ENCODE measurements at places on chromosomes 7 and 10.

DNA sequence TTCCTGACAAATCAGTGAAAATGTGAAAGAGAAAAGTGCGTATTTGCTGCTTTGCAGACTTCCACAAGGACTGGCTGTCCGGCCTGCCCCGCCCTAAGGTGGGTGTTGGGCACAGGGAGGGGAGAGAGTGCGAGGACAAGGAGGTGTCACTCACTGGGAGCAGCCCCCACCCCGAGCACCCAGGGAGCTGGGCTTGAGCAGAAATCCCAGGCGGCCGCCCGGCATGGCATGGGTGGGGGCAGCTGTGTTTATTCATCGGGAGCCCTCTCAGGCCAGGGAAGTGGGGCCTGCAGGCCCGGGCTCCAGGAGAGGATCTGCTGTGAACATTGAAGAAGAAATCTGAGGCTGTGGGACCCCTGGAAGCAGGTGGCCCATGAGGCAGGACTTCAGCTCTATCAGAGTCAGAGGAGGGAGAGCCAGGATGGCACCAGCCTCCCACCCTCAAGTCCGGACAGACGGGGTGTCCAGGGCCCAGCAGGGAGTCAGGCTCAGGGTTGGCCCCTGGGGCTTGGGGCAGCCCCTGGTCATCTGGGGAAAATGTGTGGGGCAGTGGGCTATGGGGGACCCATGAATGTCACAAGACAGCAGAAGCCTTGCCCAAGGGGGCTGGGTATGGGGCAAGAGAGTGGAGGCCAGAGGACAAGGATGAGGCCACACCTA lies 164.4 kb upstream of the PPP2R2D start:
- no peak for DNase-seq

GRCh38 chr7:120997882-120998474 lies 9.5 kb downstream of the CPED1 start:
- DNase-seq, result no peak

GRCh38 chr7:67696878-67697277 lies 700.2 kb downstream of the TYW1 start:
- DNase-seq, result no peak

- no peak for DNase-seq
These were observed 170.2 kb upstream of the ZMIZ1 start for GRCh38 chr10:78898341-78899097.

DNA sequence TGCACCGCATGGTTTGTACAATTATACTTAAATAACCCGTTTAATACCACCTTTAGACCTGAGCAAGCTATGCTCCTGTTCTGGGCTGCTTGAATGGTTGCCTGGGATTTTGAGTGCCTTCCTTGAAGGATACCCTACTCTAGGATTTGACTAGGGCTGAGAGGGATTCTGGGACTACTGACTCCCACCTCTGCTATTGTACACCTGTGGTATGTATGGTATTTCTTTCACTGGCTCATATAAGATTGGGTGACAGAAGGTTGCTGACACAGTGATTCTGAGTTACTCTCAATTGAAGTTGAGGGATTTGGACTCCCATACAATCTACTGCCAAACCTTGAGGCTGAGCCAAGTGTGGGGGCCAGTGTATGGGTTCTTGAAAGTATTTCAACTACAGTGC lies 494.4 kb upstream of the SEMA3D start:
- DNase-seq, result no peak

DNA sequence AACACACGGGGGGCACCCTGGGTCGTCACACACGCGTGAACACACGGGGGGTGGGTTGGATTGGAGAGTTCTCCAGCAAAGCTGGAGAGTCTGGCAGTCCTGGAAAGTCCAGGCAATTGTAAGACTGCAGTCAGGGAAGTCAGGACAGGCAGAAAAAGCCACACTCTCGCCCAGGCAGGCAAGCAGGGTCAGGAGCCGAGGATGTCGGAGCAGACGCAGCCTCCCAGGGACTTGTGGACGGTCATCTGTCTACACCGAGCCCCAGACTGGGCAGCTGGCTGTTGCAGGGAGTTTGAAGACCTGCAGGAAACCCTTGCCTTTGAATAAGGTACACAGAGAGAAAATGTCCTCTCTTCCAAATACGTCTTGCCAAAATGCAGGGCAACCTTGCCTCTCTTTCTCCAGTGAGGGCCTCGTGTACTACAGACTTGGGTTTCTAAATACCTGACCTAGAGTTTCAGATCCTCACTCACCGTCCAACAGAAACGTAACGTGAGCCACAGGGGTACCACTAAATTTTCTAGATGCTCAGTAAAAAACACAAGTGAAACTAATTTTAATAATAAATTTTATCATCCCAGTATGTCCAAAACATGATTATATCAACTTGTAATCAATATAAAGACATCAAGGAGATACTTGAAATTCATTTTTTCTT lies 176.7 kb downstream of the ADARB2 start:
- no peak for DNase-seq

DNA sequence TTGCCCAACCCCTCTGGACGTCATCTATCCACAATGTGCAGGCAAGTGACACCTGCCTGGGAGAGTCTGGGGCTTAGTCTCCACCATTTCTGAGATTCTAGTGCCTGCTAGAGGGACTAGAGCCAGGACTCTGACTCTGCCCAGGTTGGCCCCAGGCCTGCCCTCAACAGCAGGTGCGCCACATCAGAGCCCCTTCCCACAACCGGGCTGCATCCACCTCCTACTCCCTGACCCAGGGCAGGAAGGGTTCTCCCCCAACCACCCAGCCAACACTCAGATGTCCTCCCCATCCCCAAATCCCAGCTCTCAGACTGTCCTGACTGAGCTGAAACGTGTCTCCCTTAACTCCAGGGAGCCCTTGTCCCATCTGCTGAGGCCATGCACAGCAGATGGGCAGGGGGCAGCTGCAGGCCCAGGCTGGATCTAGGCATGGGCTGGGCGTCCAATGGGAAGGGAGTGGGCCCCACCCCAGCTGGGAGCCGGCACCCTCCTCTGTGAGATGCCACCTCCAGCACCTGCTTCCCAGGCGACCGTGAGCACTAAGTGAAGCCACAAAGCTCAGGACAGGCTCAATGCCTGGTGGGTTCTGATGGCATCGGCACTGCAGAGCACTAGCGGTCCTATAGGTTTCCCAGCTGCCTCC lies 49.2 kb downstream of the RASGEF1A start:
- no peak for DNase-seq

GRCh38 chr10:34768261-34768971 lies 46.7 kb downstream of the PARD3 start:
- no peak for DNase-seq

DNA sequence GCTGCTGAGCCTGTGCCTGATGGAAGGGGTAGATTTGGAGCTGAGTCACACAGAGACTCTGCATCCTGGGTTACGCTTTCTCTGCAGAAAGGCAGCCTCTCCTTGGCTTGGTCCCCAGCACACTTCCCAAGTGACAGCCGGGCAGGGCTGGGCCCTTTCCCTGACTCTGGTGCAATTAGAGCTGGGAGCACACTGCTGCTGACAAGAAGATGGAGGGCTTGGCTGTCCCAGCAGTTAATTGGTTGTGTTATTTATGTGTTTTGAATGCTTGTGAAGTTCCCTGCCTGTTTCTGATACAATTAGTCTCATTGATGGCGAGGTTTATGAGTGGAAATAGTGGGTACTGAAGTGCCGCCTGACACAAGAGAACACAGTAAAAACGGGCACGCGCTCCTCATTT lies 123.6 kb downstream of the TCERG1L start:
- DNase-seq, result no peak
